ENCODE measurements at places on chromosomes 7 and 10.

DNA sequence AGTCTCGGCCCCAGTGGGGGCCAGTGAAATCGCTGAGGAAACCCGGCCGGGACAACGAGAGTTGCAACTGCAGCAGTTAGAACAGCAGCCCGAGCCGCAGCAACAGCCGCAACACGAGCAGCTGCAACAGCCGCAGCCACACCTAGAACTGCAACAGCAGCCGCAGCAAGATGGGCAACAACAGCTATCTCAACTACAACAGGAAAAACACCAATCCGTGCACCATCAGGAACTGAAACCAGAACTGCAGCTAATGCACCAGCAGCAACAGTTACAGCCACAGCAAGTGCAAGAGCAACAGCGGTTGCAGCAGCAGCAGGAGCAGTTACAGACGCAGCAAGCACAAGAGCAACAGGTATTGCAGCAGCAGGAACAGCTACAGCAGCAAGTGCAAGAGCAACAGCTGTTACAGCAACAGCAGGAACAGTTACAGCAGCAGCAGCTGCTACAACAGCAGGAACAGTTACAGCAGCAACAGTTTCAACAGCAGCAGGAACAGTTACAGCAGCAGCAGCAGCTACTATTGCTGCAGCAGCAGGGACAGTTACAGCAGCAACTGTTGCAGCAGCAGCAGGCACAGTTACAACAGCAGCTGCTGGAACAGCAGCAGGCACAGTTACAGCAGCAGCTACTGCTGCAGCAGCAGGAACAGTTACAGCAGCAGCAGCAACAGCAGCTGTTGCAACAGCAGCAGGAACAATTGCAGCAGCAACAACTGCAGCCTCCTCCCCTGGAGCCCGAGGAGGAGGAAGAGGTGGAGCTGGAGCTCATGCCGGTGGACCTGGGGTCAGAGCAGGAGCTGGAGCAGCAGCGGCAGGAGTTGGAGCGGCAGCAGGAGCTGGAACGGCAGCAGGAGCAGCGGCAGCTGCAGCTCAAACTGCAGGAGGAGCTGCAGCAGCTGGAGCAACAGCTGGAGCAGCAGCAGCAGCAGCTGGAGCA, 6.1 kb downstream of the ZNF853 start:
- no peak for DNase-seq

- DNase-seq, result no peak
Observed at GRCh38 chr10:103842605-103843004, 12.8 kb downstream of the SH3PXD2A start.

DNA sequence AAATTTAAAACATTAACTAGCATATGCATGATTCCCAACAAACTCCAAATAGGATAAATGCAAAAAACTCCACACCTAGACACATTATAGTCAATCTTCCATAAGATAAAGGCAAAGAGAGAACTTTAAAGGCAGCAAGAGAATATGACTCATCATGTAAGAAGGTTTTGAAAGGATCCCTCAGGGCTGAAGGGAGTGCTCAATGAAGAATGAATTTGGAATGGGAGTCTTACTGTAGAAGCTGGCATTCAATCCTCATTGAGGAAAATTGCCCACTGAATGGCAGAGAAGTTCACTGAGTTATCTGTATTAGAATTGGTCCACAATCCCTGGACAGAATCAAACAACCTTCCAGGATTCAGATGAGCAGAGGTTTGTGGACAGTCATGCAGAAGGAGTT, 26.1 kb upstream of the ZNF365 start:
- no peak for DNase-seq

DNA sequence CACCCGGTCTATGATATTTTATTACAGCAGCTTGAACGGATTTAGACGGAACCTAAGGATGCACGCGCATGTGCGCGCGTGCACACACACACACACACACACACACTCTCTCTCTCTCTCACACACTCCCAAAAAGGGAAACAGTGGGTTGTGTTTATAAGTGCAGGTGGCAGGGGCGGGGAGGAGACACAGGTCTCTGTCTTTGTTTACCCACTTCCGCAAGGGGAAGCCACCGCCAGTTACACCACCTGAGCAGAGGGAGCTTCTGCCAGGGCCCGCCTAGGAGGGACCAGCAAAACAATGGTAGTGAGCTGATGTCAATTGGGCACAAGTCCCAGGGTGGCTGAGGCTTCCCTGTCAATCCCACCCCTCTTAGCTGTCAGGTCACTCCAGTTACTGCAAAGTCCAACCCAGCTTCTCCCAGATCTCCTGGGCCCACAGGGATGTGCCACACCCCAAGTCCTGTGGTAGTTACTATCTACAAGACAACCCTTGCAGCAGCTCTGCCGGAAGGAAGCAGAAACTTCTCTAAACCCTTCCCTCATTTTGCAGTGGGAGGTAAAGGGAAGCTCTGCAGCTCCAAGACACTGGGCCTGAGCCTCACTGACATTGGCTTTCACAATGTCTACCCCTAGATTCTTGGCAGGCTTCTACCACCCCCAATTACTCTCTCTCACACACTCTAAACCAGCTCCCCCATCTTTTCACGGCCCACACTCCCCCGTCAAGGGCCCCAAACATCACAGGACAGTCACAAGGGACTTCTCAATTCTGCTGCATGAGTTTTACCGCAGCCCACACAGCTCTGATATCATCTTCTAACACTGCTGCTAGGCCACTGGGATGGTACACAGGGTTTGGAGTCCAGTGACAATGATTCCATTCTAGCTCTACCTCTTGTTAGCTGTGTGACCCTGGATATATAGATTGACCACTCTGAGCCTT, 17.6 kb downstream of the ANXA11 start:
- no peak for DNase-seq

- peak; percentile 53 for DNase-seq
Observed at GRCh38 chr7:46229409-46229808, 308.3 kb upstream of the IGFBP3 start.

GRCh38 chr10:113080925-113081229, 130.8 kb downstream of the TCF7L2 start:
- no peak for DNase-seq

GRCh38 chr10:55426138-55426537, 625.1 kb upstream of the PCDH15 start:
- DNase-seq, result no peak

DNA sequence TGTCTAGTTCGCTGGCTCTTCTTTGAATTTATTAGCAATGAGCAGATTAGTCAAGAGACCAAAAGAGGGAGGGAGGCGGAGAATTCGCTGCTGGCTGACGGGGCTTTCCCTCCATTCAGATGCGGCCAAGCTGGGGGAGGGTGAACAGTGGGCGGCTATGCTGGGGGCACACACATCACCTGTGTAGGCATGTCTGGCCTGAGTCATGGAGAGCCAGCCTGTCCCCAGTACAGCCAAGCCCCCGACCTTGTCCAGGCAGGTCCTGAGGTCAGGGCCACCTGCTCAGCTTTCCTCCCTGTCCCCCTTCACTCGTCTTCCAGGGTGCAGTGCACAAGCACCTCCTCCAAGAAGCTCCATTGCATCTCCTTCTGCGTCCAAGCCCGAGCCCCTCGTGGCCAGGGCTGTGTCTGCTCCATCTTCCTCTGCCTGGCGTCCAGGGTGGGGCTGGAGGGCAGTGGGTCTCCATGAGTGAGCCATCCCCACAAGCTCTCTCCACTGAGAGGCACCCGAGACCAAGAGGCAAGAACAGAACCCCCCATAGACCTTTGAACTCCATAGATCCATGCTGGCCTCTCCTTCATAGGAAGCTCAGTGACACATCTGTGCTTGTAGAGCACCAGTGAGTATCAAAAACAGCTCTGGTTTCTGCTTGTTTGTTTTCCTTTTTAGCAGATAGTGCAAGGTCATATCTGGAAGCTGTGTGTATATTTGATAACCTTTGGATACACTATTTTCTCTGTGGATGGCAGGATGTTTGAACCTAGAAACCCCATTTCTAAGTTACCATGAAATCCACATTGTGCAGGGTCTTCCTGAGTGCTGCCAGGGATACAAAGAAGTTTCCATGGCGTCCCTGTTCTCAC, 1.9 kb upstream of the DEPP1 start:
- no peak for DNase-seq

- no peak for DNase-seq
Observed at GRCh38 chr10:108141064-108141463, 976.6 kb upstream of the SORCS1 start.

- DNase-seq, result no peak
Observed at GRCh38 chr7:146725520-146725919, 608.9 kb downstream of the CNTNAP2 start.

- no peak for DNase-seq
Observed at GRCh38 chr10:23088609-23089008, 6.8 kb upstream of the MSRB2 start.

DNA sequence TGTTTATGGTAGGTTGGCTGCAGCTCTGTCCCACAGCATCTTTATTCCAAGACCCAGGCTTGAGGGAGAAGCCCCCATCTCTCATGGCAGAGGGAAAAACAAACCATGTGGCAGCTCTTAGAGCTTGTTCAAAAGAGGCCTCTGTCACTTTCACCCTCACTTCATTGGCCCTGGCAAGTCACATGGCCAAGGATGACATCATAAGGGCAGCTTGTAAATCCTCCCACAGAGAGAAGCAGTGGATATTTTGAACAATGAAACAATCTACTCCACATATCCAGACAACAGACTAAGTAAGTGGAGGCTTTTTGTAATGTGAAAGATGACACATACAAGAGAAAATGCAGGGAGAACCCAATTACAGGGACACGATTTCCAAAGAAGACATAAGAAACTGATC, 108.1 kb downstream of the GRID1 start:
- no peak for DNase-seq

DNA sequence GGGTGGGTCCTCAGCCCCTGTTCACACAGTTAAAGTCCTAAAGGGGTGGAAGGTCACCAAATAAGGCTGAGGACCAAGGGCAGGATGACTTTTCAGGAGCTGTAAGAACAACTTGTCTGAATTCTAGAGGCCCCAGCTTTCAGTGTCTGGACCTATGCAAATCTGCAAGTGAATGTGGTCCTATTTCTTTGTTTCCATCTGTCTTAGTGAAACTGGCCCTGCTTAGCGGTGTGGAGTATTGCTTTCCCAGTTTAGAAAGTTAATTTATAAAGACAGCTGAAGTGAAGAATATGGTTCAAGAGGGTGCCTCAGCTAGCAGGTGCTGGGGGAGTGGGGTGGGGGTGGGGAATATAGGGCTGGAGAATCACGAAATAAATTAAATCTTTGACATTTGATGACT, 40.1 kb downstream of the HHEX start:
- no peak for DNase-seq

- no peak for DNase-seq
Observed at GRCh38 chr10:97768322-97769315, 3.2 kb downstream of the SFRP5 start.

GRCh38 chr7:82021036-82021435, 251.2 kb upstream of the HGF start:
- DNase-seq, result no peak

- no peak for DNase-seq
Observed at GRCh38 chr7:27587429-27587828, 75.3 kb downstream of the HIBADH start.

DNA sequence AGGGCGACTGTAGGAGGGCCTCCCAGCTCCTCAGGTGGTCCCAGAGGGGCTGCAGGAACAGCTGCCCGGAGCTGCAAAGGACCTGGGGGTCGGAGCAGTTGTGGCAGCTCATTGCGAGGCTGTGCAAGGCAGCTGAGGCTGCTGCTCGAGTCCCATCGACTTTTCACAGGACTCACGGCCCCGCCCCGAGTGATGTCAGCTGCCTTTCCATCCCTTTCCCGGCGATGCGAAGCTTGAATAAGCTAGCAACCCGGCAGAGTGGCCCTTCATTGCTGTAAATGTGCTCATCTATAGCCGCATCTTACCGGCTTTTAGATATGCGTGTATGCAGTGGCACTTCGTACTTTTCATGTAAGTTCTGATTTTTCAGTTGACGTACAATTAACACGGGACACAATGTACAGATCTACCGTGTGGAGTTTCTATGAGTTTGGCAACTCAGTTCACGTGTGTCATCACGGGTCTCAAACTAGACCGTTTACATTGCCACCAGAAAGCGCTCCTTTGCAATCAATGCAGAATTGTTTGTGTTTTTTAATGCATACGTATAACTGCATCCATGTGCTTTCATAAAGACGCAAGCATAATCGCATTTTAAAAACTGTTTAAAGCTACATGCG, at the start of gene CH25H:
Gene CH25H, minus strand, starts transcription at position 137 of the 620 bp plus-strand sequence. Its CDS starts 25 bp downstream, at position 112.
- peak; percentile 77 for DNase-seq

- no peak for DNase-seq
Observed at GRCh38 chr10:69913606-69914382, 112.1 kb downstream of the COL13A1 start.

- DNase-seq, result peak; percentile 69
Observed at GRCh38 chr7:78218051-78218450, 419.5 kb downstream of the PHTF2 start.

- DNase-seq, result no peak
Observed at GRCh38 chr7:95470452-95470851, 15.3 kb upstream of the ASB4 start.

DNA sequence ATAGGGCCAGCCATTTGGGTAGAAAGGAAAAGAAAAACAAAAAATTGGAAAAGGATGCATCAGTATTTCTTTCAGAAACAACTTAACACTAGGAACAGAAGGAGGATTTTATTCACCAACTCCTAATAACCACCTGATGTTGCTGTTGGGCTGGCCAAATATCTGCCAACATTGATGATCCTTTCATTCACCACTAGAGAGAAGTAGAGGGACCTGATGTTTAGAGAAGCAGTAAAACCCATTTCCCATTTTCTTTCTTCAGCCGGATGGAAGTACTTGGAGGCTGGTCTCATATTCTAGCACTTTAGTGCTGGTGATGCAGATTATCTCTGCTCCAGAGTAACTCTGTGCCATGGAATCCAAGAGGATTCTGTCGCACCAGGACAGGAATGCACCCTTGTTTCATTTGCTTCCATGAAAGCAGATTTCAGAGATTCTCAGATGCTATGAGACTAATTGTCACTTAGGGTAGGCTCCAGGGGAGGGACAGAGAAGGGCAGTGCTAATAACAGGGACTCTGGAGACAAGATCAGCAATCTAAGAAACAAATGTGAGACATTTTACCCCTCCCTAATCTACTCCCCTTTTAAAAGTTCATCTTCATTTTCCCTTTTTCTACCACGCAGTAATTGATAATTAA, 3.1 kb downstream of the KLLN start:
- peak; percentile 61 for DNase-seq

DNA sequence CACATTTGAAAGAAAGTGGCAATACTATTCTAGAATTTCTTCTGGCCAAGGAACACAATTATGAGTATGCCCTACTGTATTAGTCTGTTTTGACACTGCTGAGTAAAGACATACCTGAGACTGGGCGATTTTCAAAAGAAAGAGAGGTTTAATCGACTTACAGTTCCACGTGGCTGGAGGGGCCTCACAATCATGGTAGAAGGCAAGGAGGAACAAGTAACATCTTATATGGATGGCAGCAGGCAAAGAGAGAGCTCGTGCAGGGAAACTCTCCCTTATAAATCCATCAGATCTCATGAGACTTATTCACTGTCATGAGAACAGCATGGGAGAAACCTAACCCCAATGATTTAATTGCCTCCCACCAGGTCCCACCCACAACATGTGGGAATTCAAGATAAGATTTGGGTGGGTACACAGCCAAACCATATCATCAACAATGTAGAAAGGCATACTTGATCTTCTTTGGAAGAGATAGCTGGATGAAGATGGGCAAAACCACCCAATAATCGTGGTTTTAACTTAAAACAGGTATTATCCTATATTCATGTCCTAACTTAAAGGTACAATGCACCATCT, 113.9 kb downstream of the ETV1 start:
- DNase-seq, result no peak

- DNase-seq, result peak; percentile 44
Observed at GRCh38 chr7:47291461-47292081, 290.3 kb downstream of the TNS3 start.

- DNase-seq, result no peak
Observed at GRCh38 chr7:21771906-21772610, 173.6 kb downstream of the CDCA7L start.

- DNase-seq, result no peak
Observed at GRCh38 chr7:130296221-130296951, 3.4 kb downstream of the CPA4 start.
